ENCODE measurements at places on chromosomes 4 and X.

GRCh38 chr4:45280121-45280520 is 553.8 kb upstream of the GNPDA2 start:
- no peak for DNase-seq

DNA sequence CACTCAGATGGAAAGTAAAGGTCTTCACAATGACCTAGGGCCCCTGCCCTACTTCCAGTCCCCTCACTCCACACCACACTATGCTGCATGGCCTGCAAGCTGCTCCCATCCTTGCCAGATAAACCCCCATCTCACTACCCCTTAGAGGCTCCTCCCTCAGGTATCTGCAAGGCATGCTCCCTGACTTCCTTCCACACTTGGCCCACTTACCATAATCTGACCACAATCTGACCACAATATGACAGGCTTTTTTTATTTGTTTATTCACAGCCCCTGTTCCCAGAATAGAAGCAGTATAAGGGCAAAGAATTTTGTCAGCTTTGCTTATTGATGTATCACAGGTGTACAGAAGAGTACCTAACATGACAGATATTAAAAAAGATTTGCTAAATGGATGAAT is 124.7 kb downstream of the CAMK2D start:
- DNase-seq, result peak; percentile 70

GRCh38 chr4:109433205-109434006 is at the start of gene SEC24B:
Gene SEC24B, plus strand, starts transcription at chr4:109433815. Its CDS starts 55 bp downstream, at chr4:109433870.
- peak; percentile 81 for DNase-seq

DNA sequence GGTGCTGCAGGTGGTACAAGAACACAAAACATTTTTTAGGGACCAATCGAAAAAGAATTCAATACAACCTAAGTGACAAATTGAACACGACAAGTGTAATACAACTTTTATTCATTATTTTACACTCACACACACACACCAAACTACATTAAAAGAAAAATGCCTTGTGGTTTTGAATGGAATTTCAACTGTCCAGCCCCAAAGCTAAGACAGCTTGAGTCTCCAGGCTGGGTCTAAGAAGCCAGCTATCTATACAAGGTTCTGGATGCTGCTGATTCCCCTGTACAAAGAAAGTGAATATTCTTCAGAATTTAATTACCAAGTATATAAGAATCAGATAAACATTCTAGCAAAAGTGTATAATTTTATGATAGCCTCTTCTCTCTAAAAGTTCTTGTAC is 118.2 kb downstream of the PPP3CA start:
- no peak for DNase-seq

DNA sequence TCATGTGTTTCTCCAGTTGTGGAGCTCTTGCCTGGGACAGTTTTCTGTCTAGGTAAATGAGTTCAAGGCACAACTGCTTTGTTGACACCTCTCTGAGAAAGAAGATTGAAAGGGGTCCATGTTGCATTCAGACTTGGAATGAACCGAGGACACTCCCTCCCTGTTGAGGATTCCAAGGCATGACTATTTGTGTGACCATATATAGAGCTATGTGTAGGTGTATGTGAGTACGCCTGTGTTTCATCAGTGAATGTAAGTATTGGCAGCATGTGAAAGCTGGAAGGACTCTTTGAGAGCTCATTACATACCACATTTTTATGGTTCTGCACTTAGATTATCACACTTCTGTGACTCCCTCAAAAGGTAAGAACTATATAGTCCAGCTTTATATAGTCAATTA is 3.4 kb downstream of the HEPH start:
- DNase-seq, result no peak

DNA sequence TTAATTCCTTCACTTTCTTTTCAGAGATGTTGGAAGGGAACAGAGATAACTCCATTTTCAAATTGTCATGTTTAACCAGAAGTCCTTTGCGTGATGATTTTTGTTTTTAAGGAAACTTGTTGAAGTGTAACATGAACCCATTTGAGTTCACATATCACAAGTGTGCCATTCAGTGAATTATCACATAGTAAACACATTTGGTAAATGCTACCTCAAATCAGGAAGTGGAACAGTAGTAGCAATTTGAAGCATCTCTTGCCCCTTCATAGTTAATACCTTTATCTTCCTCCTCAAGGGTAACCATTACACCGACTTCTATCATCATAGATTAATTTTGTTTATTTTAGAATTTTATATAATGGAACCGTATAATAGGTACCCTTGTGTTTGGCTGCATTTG is 35.8 kb downstream of the KDM6A start:
- no peak for DNase-seq

DNA sequence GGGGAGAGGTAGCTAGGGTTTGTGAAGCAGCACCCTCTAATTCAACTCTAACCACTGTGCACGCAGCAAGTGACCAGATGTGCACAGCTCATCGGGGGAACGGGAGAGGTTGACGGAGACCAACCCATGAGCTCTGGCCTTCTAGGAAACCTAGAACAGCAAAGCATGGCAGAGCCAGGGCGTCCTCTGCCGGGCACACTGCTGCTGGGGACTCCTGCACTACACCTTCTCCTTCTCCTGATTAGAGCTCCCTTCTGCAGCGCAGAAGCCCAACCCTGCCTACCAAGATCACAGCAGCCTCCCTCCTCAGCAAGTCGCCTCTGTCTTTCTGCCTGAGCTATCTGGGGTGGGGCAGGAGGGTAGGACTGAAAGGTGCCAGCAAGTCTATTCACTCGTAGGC is 252.3 kb upstream of the PSAPL1 start:
- no peak for DNase-seq

- no peak for DNase-seq
Observed at GRCh38 chr4:100694467-100694866, 176.6 kb upstream of the EMCN start.

- no peak for DNase-seq
Observed at GRCh38 chr4:122775039-122775438, 42.5 kb downstream of the BBS12 start.

- DNase-seq, result no peak
Observed at GRCh38 chr4:153210727-153211126, 6.5 kb downstream of the TRIM2 start.

DNA sequence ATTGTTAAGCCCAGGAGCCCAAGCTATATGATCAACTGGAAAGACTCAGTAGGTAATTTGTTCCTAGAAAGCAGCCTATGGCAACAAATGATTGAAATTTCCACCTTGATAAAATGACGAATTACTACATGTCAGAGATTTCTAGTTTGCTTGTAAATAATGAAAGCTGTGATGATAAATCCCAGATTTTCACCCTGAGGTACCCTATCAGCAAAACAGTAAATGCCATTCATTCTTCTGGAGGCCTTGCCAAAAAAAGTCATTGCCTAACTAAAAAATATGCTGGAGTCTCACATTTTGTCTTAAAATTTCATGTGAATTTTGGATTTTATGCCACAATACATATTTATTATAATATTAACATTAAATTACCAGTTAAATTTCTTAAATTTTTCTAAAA is 71.3 kb downstream of the PPEF2 start:
- DNase-seq, result no peak

DNA sequence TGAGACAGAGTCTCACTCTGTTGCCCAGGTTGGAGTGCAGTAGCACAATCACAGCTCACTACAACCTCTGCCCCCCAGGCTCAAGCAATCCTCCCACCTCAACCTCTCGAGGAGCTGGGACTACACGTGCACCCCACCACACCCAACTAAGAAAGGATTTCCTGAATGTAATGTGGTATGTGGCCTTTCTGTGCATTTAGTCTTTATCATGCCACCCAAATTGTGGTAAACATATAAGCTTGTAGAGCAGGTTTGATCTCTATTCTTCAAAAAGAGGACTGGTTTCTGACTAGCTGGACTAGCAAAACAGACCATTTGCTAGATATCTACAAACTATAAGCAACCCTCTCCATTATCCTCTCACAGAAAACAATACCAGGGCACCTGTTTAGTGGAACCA is 33.6 kb downstream of the ELOVL6 start:
- DNase-seq, result no peak

DNA sequence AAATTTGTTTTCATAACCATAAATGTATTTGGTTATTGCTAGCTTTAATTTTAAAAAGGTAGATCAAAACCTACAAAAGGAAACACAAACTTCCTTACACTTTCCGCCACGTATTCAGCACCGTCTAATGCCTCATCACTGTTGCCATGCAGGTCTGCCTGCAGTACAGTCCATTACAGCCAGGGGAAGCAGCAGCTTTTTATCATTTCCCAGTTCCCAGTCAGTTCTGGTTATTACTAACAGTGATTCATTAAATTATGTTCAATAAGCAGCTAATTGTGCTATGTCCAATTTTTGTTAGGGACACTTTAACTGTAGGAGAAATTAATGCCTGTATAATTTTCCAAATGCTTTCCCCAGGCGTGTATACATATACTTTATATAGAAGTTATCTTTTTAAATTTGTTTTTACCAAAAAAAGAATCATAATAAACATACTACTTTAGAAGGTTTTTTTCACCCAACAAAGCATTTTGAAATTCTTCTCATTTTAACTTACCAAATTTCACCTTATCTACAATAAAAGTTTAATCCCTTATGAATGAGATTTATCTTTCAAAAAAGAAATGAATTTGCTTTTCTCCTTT is 93.3 kb downstream of the ANXA3 start:
- peak; percentile 74 for DNase-seq

DNA sequence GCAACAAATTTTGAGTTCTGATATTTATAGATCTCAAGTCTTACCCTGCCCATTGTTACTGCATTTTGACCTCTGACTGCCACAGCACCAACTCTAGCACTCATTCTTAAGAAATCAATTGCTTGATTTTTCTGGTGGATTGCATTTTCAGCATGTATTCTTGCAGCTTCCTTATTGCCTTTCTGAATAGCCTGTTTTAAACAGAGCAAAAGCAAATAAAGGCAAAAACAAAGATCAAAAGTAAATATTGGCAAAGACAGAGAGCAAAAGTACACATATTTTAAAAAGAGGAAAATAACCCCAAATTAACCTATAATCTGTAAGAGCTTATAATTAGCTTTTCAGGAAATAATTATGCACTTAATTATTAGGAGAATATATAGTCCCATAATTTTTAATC is 129.4 kb upstream of the TENT5D start:
- no peak for DNase-seq

GRCh38 chrX:12614266-12614665 is 176.9 kb upstream of the PRPS2 start:
- DNase-seq, result no peak

DNA sequence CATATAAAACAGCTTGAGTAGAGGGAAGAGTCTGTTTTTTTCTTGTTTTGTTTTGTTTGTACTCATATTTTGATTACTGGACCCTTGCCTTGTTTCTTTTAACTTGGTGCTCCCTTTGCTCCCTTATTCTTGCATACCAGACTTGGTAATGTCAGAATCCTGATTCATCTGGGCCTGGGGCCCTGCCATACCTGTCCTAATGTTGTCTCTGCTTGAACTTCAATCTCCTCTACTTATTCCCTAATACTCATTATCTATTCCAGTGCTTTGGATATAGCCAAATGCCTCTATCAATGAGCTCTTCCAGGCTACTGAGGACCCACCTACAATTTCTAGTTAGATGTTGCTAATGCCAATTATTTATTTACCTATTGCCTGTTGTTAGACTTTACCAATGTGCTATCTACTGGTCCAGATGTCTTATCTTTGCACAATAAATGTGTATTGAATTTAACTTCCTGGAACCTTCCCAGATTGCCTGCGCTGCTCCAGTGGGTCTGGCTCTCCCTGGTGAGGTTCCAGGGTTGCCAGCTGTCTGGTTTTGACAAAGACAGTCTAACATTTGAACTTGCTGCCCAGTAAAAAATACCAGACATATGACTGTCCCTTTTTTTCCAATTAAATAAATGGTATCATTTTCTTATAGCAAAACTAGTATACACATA is 64.4 kb upstream of the ACSL4 start:
- DNase-seq, result no peak

- DNase-seq, result no peak
Observed at GRCh38 chr4:89172865-89173264, 61.5 kb downstream of the TIGD2 start.

DNA sequence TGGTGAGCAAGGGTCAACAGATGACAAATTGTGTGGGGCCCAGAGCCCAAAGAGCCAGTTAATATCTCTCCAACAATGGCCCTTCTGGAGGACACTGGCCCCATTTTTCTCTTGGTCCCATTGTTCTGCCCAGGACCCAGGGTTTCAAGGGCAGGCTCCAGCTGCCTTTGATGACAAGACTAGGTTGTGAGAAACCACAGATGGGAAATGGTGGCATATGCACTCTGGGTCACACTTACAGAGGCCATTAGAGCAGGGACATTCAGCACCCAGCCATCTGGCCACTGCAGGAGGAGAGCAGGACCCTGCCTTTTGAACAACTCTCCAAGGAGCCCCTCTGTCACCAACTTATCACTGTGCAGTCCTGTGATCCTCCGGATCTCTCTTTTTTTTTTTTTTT is 49.7 kb upstream of the KIAA1210 start:
- no peak for DNase-seq

Measured in germinal center (tissue), 1 donor.